ENCODE measurements at places on chromosomes 2 and 18.

DNA sequence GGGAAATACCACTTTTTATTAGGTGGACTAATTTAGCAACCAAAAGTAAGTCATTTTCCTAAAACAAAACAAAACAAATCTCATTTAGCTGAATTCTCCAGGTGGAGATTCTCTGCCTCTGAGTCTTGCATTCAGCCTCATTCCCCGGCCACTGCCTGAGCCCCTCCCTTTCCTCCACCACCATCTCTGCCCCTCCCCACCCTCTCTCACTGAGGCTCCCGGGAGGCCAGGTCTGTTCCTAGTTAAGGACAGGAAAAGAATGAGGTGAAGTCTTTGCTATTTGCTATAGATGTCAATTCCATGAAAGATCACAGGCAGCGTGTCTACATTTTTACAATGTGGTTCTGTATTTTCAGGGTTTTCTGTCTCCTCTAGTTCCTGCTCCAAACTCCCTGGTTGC is 83.0 kb upstream of the SOX11 start:
- DNase-seq, result no peak

DNA sequence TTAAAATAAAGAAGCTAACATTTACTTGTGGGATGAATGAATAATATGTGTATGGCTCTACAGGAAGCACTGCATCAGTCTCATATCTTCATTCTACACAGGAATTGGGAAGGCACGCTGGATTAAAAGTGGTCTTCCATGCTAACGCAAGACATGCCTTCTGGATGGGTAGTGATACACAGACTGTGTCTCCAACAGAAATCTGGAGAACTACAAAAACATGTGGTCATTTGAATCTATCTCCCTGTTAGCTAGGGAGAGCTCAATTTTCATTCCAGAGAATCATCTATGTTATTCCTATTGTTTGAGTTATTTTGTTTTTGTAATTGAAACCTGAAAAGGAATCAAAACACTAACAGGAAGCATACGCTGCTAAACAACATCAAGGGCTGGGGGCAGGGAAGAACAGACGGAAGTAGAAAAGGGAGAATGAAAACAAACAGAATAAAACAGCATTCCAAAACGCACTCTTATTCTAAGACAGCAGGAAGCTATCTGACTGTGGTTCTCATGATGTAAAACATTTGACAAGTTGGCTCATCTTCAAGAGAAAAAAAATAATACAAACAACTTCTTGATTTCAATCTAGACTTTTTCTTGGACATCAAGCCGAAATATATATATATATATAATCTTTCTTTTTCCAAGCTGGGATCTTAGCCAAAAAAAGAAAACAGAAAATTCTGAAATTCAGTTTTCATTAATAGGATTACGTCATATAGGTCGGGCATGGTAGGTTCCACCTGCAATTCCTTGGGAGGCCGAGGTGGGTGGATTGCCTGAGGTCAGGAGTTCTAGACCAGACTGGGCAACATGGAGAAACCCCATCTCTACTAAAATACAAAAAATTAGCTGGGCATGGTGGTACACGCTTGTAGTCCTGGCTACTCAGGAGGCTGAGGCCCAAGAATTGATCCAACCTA is 31.5 kb upstream of the ASNSD1 start:
- no peak for DNase-seq

DNA sequence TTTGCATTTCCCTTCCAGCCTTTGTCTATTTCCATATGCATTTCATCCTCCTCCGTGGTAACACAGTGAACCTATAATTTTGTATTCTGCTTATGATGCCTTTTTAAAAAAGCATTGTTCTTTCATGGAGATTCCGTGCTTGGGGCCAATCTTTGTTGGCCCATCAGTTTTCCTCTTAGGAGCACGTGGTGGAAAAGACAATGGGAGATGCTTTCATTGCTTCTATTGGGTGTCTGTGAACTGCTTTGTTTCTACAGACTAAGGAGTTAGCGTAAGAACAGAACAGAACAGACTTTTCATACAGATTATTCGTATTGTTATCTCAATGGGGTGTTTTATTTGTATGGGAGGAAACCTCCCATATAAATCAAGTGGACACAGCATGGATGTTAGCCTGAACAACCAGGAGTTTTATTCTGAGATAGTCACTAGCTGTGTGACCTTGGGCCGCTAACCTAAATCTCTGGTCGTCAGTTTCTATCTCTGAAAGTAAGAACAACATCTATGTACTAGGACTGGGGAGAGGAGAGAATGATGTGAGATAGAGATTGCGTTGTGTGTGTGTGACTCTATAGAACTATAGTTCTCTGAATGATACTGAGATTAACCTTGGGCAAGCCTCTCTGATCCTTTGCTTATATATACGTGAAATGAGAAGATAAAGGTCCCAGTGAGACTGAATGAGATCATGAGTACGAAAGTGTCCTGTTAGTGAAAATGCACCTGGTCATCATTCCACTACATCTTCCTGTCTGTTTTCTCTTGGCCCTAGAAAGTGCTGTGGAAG is 22.9 kb upstream of the YWHAQ start:
- DNase-seq, result no peak

DNA sequence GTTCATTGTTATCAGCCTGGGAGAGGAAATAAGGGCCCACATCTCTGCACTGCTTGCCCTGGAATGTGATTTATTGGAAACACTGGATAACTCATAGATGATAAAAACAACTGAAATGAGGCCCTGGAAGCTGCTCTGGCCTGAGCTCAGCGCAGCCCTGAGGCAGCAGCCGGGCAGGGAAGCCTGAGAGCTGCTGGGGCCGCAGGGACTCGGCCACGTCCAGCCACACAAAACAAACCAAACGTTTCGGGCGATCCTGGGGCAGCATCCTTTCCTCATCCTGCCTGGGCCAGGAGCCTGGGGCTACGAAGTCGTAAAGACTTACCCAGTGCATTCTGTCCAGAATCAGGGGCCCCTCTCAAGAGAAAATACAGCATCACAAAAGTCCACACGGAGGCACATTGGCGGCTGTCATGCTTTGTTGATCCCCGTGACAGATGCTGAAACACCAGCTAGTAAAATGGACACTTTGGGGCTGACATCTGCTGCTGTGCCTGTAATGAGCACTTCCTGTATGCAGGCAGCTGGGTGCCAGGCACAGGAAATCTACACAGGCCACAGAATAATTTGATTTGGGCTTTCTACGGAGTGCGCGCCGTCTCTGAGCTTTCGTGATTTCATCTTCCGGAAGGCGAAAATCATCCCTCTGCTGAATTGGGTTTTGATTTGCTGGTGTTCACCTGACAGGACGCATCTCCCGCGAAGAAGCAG is 250.6 kb downstream of the EIPR1 start:
- peak; percentile 4 for DNase-seq

GRCh38 chr2:129378186-129378585 is 601.3 kb upstream of the RAB6C start:
- no peak for DNase-seq

GRCh38 chr2:23347471-23348092 is 37.4 kb upstream of the KLHL29 start:
- DNase-seq, result no peak

- DNase-seq, result no peak
Observed at GRCh38 chr2:224078656-224079055, 39.6 kb upstream of the SERPINE2 start.

DNA sequence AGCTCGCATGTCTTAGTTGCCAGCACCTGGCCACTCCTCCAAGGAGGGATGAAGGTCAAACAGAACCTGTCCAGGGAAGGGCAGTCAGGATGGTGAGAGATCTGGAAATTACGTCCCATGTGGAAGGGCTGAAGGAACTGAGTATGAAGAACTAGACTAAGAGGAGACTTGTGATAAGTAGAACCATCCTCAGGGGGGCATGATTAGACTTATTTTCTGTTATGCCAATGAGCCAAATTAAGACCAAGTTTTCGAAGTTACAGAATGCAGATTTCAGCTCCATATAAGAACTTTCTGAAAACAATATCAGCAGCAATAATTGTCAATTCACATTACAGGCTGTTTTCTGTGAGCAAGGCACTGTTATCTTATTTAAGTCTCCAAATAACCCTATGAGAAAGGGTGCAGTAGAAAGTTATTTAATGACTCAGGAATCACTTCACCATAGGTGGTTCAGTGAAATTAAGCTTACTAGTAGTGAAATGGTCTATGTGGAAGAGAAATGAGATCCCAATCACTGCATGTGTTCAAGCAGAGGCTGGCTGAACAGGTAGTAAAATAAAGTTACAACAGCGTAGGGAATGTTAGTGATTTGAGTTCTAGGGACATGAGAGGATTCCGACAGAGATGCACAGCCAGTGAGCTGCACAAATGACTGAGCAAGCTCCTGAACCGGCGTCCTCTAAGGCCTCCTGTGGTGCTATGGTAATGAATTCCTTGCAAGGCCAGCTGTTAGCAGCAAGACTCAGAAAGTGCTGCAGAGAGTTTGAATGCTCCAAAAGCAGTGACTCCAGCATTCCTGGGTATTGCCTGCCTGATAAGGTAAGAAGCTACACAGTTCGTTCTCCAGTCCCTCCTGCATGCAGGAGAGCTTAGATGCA is 4.5 kb upstream of the DYM start:
- DNase-seq, result no peak

DNA sequence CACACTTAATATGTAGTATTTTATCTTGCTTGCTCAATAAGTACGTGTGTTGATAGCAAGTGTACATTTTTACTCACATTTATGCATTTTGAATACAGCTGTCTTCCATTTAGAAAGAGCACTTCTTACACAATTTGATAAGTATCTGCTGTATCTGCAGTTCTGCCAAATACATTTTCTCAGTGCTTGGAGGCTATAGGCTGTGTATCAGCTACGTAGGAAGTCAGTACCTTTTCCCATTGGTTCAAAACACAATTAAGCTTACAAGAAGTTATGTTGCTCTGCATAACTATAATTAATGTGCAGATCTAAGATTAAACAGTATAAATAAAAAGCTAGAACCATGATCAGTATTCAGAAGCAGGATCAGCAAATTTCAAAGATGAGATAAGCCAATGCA is 503.6 kb upstream of the SMIM21 start:
- no peak for DNase-seq

GRCh38 chr2:43279317-43279840 is 53.0 kb upstream of the ZFP36L2 start:
- no peak for DNase-seq
